Activated CD4-positive, alpha-beta T cell treated with anti-CD3 and anti-CD28 coated beads for 24 hours (primary cell): ENCODE measurements at places on chromosomes 11 and 22.

- no peak for DNase-seq
Observed at GRCh38 chr11:73559743-73560142, 38.2 kb downstream of the FAM168A start.

DNA sequence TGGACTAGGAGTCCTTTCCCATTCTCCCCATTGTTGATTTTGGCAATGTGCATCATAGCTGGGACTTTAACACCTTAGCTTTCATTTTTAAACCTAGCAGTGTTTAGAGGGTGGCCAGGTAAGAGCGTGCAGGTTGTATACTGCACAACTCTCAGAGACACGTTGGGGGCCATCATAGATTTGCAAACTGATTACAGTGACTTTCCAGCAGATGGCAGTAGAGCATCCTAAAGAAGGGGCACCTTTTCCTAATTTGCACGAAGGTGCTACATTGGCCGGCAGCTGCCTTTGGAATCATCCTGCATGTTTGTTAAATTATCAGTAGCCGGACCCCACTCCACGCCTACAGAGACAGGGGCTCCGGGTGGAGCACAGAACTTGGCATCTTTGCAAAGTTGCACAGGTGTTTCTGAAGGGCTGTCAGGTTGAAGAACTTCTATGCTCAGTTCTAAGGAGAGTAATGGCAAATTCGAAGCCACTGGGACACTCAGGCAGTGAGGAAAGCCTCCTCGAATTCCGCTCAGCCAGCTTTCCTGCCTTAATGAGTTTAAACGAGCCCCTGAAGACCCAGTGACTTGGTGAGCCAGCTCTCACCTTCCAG is 7.7 kb downstream of the LHFPL7 start:
- no peak for DNase-seq

DNA sequence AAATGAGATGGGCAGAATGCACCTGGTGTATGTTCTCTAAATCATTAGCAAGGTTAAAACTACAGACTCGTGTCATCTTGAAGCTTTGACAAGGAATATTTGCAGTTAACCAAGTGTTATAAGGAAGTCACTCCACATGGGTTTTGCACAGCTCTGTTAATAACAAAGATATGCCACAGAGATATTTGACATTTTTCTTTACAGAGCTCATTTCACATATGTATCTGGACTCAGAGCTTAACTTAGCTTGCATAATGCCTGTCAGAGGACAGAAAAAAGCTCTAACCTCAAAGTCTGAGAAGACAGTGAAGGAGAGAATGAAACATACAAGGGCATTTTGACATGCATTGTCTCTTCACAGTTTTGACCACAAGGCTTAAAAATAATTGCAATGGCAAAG is 105.5 kb downstream of the C11orf87 start:
- no peak for DNase-seq

DNA sequence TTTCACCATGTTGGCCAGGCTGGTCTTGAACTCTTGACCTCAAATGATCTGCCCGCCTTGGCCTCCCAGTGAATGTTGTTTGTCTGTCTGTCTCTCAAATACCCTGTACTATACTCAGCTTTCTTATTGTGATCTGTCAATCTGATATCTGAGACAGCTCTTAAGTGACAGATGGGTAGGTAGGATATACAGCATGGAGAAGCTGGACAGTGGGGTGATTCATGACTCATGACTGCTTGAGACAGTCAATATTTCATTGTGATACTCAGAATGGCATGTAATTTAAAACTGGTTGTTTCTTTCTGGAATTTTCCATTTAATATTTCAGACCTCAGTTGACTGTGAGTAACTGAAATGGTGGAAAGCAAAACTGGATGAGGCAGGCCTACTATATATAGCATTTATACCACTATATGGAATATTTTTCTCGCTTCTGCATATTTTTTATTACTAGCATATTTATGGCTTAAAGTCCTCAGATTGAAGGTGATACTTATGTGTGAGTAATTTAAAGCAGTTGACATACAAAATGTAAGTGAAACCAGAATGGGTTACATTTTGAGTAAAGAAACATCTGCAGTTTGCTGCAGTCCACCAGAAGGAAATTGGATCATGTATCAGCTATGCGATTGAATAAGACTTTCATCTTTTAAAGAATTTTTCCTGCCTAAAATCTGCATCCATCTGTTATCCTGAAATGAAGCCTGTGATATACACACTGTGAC is 22.3 kb downstream of the ARHGAP42 start:
- DNase-seq = no peak

GRCh38 chr11:59756845-59757244 is 1.7 kb downstream of the STX3 start:
- DNase-seq = no peak

GRCh38 chr22:35950262-35950661 is 78.4 kb downstream of the RBFOX2 start:
- DNase-seq = no peak

GRCh38 chr11:47329987-47330931 is 22.2 kb downstream of the MYBPC3 start:
- DNase-seq = no peak

- no peak for DNase-seq
Observed at GRCh38 chr11:88114486-88115045, 60.7 kb downstream of the RAB38 start.

DNA sequence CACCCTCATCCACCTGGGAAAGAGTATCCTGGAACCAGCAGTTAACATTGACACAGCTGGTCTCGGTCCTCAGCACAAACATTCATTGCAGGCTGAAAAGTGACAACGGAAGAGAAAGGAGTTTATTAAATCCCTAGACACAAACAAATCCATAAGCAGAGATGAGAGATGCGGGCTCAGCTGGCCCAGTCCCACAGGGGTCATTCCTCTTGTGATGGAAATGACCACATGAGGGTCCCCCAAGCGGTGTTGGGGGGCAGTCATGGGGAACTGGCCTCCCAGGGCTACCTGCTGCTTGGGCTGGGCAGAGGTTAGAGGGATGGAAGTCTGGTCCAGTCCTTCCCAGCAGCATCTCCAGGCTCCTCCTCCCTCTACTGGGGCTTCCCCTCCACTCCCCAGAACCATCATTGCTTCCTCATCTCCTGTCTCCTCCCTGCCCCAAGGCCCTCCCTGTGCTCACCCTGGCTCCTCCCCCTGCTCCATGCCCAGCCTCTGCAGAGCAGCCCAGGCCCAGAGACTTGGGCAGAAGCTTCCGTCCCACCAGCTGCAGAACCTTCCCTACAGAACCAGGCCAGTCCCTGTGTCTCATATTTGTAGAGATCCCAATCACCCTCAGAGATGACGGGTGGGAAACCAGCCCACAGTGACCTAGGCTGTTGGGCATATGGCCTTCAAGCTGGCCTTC is 5.4 kb upstream of the IGLL5 start:
- DNase-seq = no peak

DNA sequence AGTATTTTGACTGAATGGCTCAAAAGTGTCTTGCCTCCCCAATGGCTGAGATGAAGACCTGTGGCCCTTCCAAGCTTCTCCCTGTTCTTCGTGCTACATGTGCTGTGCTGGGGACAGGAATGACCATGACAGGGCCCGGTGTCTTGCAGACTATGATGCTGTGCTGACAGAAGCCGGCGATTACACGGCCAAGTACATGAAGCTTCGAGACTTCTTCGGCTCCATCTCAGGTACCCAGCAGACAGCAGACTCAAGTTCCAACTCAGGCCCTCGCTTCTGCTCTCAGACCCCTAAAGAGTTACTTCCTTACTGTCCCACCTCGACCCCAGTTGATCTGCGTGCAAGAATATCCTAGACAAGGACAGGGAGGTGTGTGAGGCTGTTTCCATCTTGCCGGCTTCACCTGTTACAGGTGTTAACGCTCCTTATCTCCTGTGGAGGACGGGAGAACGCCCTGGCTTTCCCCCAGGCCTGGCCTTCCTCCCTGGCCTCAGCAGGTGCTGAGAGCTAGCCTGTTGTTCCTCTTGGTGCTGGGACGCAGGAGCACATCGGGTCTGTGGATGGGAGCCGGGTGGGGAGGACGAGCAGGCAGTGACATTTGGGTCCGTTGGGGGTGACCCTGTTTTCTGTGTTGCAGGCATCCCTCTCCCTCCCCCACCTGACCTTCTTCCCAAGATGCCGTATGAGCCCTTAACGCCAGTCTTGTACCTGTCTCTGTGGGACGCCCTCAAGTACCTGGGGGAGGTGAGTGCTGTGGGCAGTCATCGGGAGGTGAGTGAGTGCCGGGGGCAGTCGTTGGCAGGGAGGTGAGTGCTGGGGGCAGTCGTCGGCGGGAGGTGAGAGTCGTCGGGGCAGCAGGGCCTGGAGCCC is 38.1 kb downstream of the GLB1L2 start:
- DNase-seq = no peak

DNA sequence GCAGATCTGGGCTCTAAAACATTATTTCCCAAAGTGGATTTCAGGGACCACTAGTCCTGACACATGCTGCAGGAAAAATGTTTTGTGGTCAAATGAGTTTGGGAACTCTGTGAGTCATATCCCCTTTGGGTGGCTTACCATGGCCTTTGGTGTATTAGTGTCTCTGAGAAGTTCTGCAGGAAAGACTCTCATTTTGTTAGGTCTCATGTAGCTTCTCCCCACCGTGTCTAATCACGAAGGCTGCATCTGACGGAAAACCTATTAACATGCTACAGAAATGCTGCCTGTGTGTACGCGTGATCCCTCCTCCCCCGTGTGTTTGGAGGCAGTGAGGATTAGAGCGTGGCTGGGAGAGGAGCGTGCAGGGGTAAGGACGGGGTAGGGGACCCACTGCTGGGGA is 191.7 kb downstream of the ST3GAL4 start:
- no peak for DNase-seq

GRCh38 chr22:17945888-17946648 is 78.3 kb downstream of the MICAL3 start:
- DNase-seq = no peak

- DNase-seq = no peak
Observed at GRCh38 chr11:114074546-114075343, 15.2 kb downstream of the ZBTB16 start.

DNA sequence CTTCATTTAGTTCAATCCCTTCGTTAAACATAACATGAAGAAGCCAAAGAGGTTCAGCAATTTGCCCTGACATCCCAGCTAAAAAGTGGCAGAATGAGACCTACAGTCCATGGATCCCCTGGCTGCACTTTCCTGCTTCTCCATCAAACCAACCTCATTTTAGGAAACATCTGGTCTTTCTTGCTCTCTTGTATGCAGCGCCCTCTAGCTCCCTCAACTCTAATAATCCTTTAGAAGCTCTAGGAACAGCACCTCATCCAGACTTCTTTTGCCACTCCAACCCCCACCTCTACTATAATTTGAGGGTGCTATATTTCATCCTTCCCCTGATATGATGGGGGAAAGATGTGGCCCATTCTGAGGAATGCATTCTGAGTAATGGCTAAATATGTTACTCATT is 7.4 kb downstream of the CNTF start:
- no peak for DNase-seq

GRCh38 chr11:64611176-64611575 is 20.2 kb downstream of the SLC22A12 start:
- DNase-seq = no peak
